ENCODE measurements at places on chromosomes 6 and 20.

DNA sequence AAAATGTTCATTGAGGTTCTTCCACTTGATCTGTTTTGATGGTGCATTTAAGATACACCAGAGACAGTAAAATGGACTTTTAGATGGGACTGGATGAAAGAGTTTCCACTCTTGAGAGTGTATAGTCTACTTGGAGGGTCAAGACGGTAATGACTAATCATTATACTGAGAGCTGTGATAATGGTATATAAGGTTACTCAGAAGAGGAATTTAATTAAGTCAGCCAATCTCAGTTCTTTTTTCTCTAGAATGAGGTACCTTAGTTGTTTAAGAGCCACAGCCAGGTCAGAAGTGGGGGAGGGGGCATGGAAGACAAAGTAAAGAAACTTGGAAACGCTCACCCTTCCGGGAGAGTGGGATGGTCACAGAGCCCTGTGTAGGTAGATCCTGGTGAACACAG, 123.9 kb downstream of the MAP3K4 start:
- DNase-seq, result no peak

DNA sequence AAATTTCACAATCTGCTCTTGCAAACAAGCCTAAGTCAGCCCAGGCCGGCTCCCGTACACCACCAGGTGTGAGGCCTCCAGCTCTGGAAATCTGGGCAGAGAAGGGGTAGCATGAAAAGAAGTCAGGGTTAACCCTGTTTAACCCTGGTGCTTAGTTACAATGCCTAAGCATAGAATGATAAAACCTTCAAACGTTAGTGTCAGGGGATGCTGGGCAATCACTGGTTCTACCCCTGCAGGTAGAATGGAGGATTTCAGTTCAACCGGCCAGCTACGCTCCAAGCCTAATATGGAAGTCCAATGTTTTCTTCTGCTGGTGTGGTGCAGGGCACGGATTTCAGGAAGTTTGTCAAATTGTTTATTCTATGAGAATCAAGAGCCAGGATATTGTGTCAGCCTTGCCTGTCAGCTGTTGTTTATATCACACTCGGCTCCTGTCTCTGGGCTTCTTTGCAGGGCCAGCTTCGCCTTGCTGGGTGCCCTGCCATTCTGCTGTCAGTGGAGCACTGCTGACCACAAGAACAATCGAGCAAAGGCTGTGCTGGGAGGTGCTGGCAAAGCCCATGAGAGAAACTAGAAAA, 20.2 kb upstream of the CD93 start:
- no peak for DNase-seq

DNA sequence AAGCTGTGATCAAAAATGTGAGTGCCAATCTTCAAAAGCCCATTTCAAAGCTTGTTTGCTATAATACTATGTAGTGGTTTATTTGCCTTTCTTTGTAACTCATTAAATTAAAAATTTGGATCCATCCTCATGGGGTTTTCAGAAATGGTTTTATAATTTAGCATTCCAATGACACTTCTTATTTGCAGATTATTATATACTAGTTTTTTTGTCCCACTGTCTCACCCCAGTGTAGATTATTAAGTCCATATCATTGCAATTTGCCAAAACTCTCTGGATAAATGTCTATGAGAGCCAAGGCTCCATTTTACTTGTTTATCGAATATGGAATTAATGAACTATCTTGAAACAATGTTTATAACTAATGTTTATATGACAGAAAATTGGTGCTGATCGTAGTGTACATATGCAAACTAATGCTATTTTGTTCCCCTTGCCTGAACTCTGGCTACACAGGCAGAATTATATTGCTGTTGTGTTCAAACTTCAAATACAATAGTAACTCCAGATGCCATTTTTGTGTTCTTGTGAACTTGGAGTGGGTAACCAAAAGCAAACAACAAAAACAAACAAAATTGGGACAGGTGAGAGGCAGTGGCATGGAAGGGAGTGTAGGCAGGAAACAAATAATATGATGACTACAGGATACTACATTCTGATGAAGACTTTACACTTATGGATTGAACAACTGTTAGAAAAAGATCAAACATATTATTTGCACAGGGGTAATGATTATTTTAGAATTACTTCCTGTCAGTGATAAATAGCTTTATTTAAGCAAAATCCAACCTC, 307.1 kb upstream of the FLRT3 start:
- DNase-seq, result no peak

DNA sequence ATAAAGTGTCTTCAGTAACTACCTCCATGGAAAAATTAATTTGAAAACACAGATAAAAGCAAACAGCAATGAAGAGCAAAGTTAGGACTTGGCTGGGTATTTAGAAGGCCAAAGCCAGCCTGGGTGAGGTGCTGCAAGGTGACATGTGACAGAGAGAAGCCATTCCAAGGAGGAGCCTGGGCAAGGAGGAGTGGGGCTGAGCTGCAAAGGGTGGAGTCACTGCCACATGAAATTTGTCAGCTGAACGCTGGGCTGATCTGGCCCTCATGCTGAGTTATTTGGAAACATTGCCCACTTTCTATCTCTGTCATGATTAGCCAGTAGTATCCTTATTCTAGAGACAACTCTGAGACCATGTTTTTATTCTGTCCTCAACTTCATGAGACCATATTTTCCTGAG, 76.3 kb downstream of the PERP start:
- no peak for DNase-seq
